ENCODE measurements at places on chromosomes 1 and 21.
A peak's percentile ranks its signal among the peaks of the same experiment; 100 is the strongest.

DNA sequence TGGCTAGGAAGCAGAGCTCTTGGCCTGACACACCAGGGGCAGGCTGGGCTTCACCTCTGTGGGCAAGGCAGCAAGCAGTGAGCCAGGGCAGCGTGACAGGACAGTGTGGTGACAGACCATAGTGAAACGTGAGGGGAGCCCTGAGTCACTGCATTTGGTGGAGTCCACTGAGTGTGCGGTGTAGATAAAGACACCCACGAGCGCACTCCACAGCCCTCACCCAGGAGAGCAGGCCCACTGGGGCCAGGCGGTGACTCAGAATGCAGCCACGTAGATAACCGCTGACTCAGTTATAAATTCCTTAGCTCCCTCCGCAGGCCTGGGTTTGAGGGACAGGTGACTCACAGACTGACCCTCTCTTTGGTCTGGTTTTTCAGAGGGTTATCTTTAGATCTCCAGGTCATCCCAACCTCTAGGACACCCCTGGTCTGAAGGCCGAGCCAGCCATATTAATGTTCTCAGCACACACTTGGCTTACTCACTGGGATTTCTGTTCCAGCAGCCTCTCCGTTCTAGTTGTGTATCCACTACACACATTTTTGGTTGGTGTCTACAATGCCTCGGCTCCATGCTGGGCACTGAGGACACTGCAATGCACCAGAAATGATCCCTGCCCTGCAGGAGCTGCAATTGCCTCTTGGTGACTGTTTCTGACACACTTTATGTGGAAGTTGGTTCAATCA is 90.2 kb upstream of the TSPAN2 start:
- DNase-seq: no peak

DNA sequence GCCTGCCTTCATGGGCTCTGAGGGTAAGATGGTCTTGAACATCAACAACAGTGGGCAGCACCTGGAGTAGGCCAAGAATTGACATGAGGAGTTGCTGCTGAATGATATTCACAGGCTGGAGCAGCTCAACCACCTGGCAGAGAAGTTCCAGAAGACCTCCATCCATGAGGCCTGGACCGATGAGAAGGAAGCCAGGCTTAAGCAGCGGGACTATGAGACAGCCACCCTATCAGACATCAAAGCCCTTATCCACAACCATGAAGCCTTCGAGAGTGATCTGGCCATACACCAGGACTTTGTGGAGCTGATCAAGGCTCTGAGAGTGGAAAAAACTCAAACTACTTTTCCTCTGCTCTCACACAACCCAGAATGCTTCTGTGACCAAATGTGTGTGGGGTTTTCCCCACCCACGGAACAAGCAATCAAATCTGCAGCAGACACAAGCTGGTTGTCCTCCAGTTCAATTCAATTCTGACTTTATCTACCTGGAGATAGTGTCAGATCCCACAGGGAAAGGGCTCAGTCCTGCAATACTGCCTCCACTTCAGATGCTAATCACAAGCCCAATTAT is 12.1 kb upstream of the EPHA10 start:
- no peak for DNase-seq

GRCh38 chr1:145955436-145955835 is 2.4 kb downstream of the LIX1L start:
- DNase-seq: no peak

DNA sequence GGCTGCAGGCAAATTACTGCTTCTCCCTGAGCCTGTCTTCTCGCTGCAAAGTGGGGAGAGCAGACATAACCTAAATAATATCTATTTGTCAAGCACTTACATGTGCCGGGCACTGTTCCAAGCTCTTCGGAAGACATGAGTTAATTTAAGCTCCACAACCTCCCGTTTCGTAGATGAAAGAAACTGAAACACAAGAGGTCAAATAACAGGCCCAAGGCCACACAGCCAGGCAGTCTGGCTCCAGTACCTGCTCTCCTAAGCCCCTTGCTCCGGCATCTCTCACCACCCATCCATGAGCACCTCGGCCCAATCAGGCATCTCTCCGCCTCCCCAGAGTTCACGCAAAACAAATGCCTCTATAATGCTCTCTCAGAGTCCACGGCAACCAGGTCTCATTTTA is 65.4 kb downstream of the TAS1R2 start:
- no peak for DNase-seq

DNA sequence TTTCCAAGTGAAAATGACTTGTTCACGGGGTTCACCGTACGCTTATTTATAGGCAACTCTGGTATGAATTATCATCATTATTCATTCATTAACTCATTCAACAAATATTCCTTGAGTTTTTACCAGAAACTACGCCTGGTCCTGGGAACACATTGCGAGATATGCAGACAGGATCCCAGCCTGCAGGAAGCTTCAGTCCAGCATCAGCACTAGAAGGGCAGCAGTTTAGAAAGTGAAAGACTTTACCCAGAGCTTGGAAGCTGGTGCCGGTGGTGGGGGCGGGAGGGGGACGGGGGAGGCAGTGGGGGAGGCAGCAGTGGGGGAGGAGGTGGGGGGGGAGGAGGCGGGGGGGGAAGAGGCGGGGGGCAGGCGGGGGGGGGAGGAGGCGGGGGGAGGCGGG is 55.9 kb downstream of the SETD4 start:
- DNase-seq: no peak

DNA sequence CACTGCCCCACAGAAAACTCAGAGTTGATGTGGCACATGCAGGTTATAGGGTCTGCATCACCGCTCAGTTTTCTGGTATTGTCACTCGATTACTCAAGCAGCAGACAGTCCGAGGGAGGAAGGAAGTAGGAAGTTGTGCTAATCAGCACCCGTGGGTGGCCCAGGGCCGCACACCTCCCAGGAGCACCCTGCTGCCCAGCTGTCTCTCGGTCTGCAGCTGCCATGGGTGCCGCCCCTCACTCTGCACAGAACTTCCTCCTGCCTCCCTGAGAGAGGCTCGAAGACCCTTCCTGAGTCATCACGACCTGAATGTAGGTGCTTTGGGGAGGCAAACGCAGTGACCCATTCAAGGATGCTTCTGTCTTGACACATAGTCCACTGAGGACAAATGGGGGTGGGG is 4.2 kb upstream of the TFF3 start:
- peak; percentile 46 for DNase-seq

DNA sequence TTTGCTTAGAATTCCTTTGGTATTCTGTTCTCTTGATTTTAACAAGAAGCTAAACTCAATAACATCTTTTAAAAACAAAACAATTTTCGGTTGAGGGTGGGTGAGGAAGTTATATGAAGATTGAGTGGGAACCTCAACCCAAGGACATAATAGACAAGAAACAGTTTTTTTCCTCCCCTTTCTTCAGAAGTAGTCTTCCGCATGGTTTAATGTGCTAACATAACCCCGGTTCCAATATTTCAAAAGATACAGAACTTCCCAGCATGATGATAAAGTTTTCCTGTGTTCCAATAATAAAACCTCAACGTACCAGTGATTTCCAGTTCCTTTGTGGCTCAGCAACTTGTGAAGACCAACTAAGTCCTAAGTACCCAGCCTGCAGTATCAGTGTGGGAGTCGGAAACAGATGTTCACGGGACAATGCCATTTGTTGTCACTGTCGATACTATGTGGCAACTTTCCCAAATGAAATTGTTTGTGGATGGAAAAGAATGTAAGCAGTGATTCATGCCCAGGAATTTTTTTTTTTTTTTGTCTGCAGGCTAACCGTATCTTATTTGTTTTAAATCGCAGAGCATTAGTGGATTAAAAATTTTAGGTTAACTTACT is 48.5 kb downstream of the NR5A2 start:
- no peak for DNase-seq

DNA sequence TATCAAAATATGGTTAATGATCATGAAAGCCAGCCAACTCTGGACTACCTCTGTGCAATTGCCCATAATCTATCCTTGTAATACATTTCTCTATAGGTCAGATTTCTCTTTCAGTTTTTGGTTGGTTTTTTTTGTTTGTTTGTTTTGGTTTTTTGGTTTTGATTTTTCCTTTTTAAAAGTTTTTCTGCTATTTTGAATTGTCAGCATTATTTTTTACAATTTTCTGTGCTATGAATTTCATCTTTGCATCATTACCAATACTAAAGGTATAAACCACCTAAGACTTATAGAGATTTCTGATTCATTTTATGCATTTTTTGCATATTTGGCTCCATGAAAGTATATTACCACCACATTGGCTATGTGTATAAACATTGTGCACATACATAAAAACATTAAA is 799.6 kb downstream of the ADGRL2 start:
- no peak for DNase-seq

DNA sequence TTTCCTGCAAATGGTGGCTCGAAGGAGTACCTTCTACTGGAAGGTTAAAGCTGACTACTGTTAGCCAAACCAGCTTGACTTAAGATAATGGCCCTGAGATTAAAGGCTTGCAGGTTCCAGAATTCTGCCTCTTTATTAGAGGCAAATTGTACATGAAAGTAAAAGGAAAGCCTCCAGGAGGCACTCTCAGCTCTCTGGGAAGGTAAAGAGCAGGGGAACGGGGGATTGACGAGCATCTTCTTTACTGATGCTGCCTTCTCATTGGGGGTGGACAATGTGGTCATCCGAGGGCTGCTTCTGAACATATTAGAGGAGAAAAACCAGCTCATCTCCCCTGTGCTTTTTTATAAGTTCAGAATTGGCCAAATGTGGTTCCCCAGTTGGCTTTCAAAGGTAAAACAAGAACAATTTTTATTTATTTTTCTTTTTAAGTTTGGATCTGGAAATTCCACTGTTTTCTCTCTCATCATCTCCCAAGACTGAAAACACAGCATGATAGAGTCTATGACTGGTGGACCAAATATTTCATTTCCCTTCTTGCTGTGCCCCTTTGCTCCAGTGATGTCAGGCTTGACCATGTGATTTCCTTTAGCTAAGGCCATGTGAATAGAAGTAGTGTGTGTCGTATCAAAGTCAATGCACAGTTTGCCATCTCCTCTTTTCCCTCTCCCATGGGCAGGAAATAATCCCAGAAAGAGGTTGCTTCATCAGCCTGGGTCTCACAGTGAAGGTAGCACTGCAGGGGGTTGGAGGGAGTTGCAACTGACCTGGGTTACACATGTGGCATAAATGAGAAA is 292.7 kb downstream of the PRDM2 start:
- no peak for DNase-seq

DNA sequence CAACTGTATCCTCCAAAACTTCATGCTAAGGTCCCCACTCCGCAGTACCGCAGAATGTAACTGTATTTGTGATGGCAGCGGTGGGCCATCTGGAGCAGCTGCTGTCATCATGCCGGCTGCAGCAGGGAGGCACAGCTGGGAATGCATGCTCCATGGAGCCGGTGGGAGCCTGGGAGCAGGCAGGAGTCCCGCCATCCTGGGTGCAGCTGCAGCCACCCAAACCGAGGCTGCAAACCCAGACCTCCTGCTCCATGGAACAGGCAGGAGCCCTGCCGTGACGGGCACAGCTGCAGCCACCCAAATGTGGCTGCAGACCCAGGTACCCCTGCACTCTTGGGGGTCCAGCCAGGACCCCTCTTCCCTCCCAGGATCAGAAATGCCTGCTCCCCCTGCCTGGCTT is 80.3 kb downstream of the SCMH1 start:
- no peak for DNase-seq

DNA sequence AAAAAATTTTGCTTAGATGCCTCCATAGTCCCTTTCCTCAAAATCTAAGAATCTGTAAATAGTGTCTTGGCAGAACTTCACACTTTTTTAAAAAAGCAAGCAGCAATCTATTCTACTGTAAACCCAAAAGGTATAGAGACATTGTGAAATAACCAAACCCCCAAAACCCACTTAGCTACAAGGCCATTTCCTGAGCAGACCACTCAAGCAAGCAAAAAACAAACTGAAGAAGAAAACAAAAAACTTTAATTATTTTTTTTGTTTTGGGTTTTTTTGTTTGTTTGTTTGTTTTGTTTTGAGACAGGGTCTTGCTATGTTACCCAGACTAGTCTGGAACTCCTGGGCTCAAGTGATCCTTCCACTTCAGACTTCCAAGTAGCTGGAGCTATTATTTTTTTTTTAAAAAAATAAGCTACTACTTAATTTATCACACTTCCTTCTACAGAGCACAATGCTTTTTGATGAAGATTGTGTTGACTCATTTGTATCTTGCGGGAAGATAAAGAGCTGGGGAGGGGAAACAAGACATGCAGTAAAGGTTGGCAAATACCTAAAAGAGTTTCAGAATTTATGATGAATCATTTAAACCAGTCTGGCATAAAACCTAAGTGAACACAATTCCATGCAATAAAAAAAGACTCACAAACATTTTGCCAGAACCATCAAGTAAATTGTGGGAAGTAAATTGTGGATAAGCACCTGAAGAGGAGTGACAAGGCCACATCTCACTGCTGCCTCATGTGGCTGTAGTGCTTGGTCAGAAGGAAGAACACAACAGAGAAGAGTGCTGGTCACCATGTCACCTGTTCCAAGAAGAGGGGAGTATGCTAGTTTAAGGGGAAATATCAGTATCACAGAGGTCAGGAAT is 2.7 kb upstream of the PTPN22 start:
- peak; percentile 75 for DNase-seq

DNA sequence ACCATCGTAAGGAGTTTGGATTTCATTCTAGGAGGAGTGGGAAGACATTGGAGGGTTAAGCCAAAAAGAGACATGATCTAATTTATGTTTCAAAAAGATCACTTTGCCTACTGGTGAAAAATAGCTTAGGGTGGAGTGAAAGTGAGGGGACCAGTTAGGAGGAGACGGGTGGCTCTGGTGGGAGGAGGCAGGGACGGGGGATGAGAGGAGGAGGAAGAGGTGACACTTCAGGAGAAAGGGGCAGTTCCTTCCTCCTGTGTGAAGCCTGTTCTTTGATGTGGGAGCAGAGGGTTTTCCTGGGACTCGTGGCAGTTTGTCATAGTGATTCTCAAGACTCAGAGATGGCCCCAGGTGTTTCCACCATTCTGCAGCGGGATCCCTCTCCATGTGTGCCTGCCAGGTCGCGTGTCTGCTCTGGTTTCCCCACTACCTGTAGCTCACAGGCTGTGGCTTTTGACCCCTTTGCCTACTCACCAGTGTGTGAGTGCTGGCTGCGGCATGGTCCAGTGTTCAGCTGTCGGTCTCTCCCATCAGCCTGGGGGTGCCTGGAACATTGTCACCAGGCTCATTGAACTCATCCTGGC is 102.4 kb downstream of the CNIH3 start:
- DNase-seq: no peak

- no peak for DNase-seq
These were observed 50.9 kb downstream of the EVA1C start for GRCh38 chr21:32463367-32463766.

DNA sequence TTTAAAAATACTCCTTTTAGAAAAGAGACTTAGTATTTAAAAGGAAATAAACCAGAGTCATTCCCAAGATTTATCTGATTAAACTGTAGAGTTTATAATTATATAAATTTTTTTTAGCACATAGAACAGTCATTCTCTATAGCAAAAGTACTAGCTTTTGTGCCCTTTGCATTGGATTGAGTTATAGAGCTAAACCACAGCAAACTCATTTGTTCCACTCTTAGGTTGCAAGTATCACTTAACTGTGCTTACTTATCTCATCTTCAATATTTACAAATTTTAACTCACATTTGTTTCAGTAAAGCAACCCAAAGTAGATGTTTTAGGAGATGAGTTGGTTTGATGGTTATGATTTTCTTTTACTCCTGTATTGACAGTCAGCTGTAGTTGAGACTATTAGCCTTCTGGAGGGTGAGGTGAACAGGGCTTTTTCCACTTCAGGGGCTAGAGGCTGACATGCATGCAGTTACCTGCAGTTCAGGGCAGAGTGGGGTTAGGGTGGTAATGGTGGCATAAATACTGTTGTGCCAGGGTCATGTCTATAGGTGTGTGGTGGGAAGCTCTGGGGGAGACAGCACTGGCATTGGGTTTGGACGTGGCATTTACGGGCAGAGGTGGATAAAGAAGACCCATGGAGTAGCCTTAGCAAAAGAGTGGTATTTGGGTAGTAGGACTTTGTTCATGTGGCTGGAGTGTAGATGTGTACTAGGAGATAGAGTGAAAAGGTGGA is 42.1 kb downstream of the DYRK1A start:
- DNase-seq: no peak

- DNase-seq: no peak
These were observed 924 bp upstream of the DDOST start for GRCh38 chr1:20662110-20662475.
